NCI-H1436 treated with DMSO at 0.1 percent for 48 hours (cell line): ENCODE measurements at places on chromosomes 3 and 15.

GRCh38 chr3:149375501-149376196 is 1.8 kb downstream of the TM4SF1 start:
- no peak for DNase-seq

DNA sequence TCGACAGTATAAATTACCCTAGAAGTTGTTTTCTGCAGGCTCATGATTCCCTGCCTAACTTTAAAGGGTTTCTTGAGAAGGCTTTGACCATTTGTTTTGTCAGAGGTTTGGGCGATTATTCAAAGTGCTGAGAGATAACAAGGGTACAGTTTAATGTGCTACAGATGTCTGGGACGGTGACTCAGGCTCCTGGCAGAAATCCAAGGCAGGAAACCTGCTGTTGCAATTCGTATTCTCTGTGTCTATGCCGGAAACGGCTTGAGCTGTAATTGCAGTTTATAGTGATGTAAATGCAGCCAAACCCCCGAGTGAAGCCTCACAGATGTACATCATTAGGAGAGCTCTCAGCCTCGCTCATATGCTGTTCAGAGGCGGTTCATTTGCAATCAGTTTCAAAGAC is 65.6 kb downstream of the SYNPR start:
- DNase-seq, result peak; percentile 84

- DNase-seq, result no peak
Measured at GRCh38 chr3:158785972-158786371, 15.9 kb upstream of the MFSD1 start.

- no peak for DNase-seq
Measured at GRCh38 chr3:112046599-112046998, 12.1 kb downstream of the TMPRSS7 start.

GRCh38 chr3:141280086-141280485 is 48.5 kb downstream of the PXYLP1 start:
- DNase-seq, result no peak

- DNase-seq, result no peak
Measured at GRCh38 chr3:87982421-87982820, 76.4 kb downstream of the CGGBP1 start.

DNA sequence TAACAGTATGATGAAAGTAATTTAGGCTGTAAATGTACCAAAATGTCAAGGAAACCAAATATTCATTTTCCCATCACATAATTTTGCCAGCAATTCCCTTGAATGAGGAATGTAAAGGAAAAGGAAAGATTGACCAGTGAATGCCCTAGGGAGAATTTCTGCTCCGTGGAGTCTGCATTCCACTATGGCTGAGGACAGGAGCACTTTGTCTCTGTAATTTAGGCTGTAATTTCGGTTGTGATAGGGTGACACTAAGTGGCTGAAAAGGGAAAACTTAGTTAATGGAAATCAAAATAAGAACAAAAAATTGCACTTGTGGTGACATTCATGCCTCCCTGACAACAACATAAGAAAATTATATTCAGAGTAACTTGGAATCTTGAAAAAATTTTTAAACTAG is 8.3 kb upstream of the TMEM207 start:
- DNase-seq, result no peak

DNA sequence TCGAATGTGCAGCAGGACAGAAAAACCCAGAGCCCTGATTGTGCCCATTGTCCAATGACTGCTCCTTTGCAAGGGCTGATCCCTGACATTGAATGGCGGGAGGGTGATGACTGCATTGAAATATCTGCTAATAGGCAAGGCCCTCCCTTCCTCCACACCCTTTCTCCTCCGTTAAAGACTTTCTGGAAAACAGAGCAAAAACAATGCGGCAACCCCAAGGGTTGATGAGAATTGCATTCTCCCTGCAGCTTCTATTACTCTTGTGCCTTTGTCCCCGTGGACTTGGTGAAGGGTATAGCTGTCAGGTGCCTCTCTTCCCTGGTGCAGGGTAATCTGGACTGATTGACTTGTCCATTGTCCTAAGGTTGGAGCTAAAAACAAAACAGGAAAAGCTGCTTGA is 71.8 kb downstream of the THSD4 start:
- DNase-seq, result no peak

GRCh38 chr3:54344601-54345231 is 222.4 kb downstream of the CACNA2D3 start:
- no peak for DNase-seq

GRCh38 chr3:179286331-179286730 is 35.4 kb upstream of the KCNMB3 start:
- no peak for DNase-seq

- no peak for DNase-seq
Measured at GRCh38 chr3:188262488-188262887, 108.5 kb downstream of the LPP start.

GRCh38 chr3:40821315-40821714 is 296.6 kb downstream of the ZNF621 start:
- no peak for DNase-seq

- no peak for DNase-seq
Measured at GRCh38 chr3:123385001-123385401, 63.9 kb downstream of the ADCY5 start.

GRCh38 chr3:63168179-63168578 is 109.9 kb upstream of the SYNPR start:
- DNase-seq, result no peak

- DNase-seq, result no peak
Measured at GRCh38 chr3:73683706-73684105, 59.0 kb upstream of the PDZRN3 start.

GRCh38 chr3:15495461-15496340 is 25.8 kb downstream of the COLQ start:
- no peak for DNase-seq

DNA sequence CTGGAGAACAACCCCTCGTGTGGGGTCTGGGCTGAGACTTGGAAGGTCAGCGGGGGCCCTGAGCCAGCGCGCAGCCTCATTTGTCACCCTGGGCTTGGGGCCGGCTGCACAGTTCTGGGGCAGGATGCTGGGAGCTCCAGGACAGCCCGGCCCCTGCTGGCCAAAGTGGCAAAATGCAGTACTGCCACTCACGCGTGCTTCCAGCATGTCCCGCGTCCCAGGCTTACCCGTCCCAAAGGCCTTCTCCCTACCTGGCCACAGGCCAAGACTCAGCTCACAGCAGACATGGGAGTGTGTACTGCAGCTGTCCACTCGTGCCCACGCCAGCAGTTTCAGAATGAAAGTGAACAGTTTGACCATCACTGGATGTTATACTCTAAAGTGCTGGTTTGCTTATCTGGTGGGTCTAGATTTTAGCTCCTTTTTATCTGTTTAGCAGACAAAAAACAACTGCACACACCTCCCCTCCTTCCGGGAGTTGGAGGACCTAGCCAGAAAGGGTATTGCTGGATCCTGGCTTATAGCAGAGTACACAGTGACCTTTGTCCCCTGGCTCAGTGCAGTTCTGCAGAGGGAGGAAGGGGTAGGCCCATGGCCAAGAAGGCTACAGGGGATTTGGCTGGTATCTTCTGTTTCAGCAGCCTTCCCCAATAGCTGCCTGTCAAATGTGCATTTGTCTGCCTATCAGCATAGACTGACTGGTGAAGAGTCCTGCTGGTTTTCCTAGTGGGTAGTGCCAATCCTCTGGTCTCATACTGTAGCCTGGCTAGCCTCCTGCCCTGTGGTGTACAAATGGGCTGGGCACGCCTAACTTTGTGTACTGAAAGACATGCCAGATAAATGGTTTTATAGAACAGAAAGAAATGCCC is 23.2 kb upstream of the IP6K2 start:
- DNase-seq, result no peak

DNA sequence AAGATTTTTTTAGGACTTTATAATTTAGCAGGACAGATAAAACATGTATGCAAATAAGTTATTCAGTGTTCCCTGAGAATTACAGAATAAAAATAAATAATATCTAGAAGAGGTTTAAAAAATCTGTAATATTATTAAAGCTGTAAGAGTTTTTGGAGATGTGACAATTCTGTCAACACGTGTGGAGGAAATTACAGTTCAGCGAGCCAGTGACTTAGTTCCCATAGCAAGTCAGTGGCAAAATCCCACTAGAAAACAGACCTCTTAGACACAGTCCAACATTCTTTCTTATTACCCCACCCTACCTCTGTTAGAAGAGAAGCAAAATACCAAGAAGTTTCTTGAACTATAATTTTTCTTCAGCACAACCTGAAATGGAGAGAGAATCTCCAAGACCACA is 16.2 kb upstream of the DENND6A start:
- DNase-seq, result no peak

- DNase-seq, result no peak
Measured at GRCh38 chr3:127090218-127091160, 102.4 kb upstream of the PRR23E start.

GRCh38 chr15:31223478-31224350 is 102.9 kb upstream of the KLF13 start:
- no peak for DNase-seq

DNA sequence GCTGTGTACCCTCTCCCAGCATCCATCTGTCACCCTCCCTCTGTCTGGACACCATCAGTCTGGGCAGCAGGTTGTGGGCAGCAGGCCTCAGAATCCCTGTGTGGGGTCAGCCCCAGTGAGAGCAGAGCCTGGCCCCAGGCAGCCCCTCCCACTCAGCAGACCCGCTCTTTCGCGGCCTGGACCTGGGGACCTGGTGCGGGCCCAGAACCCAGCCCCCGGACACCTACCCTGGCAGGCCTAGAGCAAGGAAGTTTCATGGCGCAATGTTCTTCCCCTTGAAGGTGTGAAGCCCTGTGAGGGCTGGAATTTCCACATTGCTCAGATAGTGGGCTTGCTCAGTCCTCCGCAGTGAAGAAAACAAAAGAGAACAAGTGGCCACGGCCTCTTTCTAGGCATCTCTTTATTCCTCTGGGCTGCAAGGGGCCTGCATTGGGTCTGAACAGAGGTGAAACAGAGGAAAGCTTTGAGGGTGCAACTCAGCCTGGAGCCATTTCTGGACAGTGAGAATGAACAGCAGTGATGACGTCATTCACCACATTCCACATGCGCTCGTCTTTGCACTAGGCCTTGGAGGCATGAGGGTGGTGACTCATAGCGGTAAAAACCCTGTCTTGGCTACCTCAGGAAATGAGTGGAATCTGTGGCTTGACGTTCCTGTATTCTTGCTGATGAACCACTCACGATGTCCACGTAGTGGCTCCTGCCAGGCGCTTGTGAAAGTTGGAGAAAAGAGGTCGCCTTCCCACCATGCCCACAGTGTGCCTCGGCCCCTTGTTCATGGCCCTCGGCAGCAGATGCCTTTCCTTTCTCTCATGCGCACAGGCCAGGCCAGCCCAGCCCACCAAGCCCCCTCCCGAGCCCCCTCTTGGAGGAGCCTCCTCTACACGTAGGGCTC is 66.1 kb downstream of the SLC30A4 start:
- DNase-seq, result no peak

GRCh38 chr3:29268651-29269050 is 12.2 kb upstream of the RBMS3 start:
- no peak for DNase-seq

- peak; percentile 52 for DNase-seq
Measured at GRCh38 chr3:141454906-141455602, 31.8 kb upstream of the RASA2 start.

- no peak for DNase-seq
Measured at GRCh38 chr3:179098388-179099077, 26.9 kb upstream of the ZMAT3 start.

DNA sequence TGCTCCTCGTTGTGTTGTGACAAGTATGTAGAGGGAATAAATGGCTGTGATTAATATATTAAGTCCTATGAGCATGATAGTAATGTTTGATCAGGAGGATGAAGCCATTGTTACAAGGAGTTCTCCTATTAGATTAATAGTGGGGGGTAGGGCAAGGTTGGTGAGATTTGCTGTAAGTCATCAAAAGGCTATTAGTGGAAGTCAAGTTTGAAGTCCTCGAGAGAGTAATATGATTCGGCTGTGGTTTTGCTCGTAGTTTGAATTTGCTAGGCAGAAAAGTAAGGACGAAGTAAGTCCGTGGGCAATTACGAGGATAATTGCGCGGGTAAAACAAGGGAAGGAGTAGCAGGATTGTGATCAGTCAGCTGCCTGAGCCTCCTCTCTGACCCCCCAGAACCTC is 26.0 kb upstream of the BUB1B start:
- DNase-seq, result no peak

DNA sequence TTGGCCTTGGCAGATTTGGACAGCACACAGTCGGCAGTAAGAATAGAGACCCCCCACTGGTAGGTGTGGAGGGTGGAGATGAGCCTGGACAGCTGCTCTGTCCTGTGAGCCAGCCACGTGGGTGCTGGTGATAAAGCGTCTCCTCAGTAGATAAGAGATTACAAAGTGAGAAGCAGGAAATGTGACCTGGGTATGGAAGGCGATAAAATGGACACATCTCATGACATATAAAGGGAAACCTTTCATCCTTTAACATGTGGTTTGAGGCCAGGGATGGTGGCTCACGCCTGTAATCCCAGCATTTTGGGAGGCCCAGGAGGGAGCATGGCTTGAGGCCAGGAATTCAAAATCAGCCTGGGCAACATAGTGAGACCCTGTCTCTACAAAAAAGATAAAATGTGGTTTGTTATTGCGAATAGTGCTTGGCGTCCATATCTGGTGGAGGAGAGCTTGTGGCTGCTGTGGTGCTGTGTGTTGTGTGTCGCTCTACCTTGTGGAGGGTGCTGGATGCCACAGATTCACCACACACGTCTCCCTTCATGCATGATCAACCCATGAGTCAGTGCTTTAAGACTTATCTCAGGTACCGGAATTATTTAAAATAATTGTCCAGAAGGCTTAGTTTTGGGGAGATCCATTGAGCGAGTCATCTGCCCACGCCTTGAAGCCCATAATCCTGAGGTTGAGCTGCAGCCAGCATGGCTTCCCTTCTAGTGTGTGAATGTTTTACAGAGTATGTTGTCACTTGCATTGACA is 157.0 kb downstream of the GABRG3 start:
- DNase-seq, result no peak

DNA sequence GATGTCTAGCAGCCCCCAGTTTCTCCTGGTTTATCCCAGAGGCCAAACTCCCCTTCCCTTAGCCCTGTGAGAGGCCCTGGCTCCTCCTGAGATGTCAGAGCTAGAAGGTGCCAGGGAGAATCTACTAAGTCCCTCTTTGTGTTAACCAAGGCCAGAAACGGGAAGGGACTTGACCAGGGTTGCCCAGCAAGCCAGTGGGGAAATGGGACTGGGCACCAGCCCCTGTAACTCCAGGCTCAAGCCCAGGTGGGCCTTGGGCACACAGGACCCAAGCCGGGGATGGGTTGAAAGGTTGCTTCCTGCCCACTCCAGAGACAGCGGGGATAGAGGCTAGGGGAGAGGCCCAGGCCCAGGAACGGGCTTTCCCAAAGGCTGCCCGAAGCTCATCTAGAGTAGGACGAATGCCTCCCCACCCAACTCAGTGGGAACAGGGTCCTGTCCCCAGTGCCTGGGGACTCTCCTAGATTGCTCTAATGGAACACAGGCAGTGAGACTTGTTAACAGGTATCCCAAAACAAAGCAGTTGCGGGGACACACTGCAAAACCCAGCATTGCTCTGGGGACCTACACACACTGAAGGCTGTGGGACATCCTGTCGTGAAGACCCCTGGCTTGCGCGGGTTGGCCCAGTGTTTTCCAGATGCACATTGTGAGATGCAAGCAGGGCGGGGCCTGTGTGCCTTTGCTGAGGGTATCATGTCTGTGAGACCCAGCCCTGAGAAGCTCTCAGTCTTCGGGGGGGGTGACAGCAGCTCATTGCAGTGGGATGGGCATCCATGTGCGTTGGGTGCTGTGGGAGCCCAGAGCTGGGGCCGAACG is 12.9 kb upstream of the TXNRD3 start:
- DNase-seq, result no peak
